ENCODE measurements at places on chromosomes 13 and 19.

- DNase-seq, result no peak
Observed at GRCh38 chr13:104043184-104043583, 977.0 kb upstream of the SLC10A2 start.

- DNase-seq, result no peak
Observed at GRCh38 chr13:51730927-51731326, 73.0 kb downstream of the DHRS12 start.

DNA sequence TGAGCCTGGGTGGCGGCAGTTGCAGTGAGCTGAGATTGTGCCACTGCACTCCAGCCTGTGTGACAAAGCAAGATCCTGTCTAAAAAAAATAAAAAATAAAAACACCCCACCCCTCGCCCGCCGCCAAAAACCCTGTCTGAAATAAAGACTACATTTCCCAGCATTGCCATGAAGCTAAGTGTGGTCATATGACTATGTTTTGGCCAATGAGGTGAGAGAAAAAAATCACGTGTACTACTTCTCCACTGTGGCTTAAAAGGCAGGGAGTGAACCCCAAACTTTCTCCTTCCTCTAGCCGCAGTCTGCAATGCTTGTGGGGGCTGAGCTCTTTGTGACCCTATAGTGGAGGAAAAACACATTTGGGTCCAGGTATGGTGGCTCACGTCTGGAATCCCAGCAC is 54.9 kb downstream of the COLGALT1 start:
- DNase-seq, result no peak

DNA sequence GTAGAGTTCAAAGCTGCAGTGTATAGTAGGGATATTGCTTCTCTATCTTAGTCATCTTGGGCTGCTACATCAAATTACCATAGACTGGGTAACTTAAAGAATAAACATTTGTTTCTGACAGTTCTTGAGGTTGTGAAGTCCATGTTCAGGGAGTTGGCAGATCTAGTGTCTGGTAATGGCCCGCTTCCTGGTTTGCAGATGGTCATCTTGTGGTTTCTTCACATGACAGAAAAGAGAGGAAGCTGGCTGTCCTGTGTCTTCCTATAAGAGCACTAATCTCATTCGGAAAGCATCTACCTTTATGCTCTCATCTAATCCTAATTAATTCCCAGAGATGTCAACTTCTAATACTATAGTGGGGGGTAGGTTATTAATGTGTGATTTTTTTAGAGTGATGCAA is 6.2 kb downstream of the ZNF763 start:
- no peak for DNase-seq

DNA sequence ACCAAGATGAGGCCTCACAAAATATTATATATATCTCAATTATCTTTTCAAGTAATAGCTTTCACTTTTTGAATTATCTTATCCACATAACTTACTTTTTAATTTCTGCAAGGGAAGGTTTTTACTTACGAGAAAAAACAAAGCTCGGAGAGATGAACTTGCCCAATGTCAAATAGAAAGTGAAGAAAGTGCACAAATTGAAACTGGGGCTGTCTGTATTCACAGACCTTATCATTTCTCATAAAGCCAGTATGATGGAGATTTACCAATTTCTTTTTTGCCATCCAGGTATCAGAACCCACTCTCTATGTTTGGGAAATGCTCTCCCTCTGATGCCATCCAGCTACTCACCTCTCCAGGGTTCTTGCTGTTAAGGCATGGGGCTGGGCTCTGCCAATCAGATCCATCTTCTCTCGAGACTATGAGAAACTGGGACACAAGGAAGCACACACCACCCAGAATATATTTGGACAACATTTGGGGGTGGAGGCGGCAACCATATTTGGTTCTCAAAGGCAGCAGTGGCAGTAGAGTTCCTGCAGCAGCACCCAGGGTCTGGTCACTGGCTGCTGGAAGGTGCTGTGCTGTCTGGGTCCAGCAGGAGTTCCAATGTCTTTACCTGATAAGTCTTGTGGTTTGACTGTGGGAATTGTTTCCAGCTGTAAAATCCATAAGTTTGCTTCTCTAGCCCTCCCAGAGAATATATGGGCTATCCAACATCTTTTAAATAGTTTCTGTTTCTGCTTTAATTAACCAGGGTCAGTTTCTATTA is 45.8 kb upstream of the SCEL start:
- no peak for DNase-seq

DNA sequence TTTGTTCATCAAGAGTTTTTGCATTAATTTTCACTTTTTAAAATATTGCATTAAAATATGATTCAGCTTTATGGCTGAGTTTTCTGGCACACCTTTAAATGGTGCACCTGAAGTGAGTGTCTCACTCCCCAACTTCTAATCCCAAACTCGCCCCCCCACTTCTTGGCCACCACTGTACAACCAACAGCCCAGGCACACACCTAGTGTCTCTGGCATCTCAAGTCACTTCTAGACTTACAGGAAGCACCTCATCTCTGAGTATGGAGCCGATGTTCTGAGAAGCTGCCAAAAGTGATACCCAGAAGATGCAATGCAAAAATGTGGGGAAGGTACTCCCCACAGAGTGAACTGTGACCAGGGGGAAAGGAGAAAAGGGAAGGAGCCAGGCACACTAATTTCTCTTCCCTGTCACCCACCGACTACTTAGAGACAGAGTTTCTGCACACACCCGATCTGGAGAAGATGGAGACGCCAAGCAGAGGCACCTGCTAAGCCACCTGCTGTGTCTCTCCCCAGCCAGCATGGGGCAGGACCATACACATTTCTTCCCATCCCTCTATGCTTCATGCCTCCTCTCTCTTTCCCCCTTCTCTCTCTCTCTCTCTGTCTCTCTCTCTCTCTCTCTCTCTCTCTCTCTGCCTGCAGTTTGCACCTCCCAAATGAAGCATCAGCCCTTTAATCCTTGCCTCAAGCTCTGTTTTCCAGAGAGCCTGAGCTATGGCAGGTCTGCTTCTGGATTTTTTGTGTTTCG is 155.3 kb upstream of the ZNF507 start:
- DNase-seq, result no peak

GRCh38 chr19:28687296-28687695 is 525.7 kb downstream of the UQCRFS1 start:
- no peak for DNase-seq

Data from NCI-H1417 treated with DMSO at 0.1 percent for 48 hours (cell line).